ENCODE measurements at places on chromosomes 16 and 17. TPM values are rescaled to one million over a fixed set of nuclear protein-coding genes. Genes with fewer than 3 reads are reported as not detected.

Gene ITGAD
- not detected for total RNA-seq

GRCh38 chr17:50289278-50289677, 15.0 kb downstream of the TMEM92 start:
- DNase-seq = no peak

DNA sequence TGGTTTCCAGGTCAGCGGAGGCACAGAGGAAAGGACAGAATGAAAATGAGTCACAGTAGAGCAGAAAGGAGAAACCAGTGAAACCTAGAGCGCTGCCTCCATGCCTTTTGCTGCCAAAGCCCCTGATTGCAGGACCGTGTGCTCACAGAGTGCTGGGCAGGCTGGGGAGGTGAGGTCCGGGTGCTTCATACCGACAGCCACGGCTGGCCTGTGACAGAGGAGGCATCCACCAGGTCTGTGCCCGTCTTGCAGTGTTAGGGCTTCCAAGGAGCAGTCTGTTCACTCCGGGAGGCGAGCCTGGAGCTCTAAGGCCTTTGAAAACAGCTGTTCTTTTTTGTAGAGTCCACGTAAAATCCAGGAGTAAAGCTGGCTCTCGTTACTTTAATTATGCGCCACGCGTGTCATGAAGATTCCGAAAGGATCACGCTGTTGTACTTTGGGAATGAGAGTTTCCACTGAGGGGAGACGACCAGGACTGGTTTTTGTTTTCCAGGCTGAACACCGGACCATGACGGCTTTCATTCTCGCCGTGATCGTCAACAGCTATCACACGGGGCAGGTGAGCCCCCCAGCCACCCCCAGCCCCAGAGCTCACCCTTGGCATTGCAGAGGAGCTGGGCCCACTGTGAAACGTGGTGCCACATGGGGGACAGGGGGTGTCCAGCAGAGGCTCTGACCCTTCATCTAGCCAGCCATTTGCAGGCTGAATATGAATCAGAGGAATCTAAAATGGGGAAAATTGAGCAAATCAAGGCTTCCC, 108.5 kb upstream of the CHMP6 start:
- DNase-seq = no peak

- no peak for DNase-seq
Observed at GRCh38 chr17:75976175-75976848, 2.7 kb downstream of the ACOX1 start.

DNA sequence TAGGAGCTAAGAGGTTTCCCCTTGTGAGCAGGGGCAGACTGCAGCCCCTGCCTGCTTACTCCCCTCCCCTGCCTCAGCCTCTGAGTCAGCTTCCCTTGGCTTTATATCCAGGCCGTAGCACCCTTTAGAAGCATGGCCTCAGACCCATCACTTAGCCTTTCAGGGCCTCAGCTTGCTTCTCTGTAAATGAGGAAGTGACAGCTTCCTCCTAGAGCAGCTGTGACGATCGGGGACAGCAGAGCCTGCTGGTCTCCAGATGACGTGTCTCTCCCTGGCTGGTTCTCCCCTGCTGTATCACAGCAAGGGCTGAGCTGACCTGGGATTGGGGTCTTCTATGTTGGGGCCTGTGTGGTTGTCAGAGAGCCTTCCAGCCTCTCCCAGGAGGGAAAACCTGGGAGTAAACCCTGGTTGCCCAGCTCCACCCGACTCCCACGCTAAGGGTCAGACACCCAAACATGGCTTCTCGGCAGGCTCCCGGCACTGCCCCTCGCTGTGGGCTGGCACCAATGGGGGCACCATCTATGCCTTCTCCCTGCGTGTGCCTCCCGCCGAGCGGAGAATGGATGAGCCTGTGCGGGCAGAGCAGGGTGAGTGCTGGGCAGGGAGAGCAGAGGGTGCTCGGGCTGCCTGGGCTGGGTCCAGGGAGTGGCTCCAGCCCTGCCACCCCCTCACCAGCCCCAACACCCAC, 16.3 kb upstream of the MYO15B start:
- DNase-seq = no peak

DNA sequence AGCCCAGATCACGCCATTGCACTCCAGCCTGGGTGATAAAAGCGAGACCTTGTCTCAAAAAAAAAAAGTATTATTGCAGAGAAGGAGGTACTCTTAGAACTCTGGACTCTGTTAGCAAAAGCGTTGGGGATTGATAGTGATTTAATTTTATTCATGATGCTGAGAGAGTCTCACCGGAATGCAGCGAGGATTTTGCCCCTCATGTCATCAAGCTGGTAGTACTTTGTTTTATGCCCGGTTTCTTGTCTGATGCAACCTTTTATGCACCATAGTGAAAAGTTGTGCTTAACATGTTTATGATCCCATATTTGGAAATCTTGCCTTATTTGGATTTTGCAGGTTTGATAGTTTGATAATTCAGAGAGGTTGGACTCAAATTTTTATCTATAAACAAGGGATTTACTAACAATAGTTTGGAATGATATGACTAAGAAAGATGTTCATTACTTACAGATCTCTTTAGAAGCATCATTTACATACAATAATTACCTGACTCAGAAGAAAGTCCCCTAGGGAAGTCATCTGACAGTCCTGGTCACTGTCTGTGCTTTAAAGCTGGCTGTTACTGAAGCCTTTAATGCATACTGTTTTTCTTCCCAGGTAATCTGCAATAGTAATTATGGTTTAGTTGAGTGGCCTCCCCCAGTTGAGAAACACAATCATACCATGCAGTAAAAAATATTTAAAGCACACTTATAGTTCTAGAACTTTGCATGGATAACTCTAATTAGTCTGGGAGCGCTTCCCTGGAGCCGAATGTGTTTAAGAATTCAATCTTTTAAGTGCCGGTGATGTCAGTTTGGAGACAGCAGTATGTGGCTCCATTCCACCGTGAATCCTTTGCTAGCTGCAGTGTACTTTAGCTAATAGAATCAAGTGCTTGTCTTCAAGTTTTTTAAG, 120.9 kb downstream of the PRKCA start:
- DNase-seq = no peak

- DNase-seq = no peak
Observed at GRCh38 chr16:89446136-89446974, 44.0 kb downstream of the ANKRD11 start.

DNA sequence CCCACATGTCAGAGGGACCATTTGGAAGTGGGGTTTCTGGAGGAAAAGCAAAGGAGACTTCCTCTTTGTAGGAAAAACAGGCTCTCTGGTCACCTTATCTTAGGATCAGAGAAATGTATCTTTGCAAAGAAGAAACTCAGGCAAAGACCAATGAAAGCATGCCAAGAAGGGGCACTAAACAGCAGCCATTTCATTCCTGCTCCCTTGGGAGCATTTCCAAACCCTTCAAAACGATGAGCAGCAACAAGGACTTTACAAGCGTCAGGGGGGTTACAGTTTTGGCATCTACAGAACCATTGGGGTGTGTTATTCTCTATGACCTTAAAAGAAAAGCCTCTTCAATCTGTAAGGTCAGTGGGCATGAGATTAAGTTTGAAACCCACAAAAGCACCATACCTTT, 122.8 kb downstream of the SMG6 start:
- no peak for DNase-seq

- no peak for DNase-seq
Observed at GRCh38 chr17:73360961-73361761, 49.4 kb upstream of the CDC42EP4 start.

GRCh38 chr16:51327001-51327400, 175.9 kb upstream of the SALL1 start:
- DNase-seq = no peak
